ENCODE measurements at places on chromosomes 6 and 20.

- DNase-seq, result no peak
Measured at GRCh38 chr6:56335726-56336125, 88.3 kb upstream of the COL21A1 start.

- DNase-seq, result no peak
Measured at GRCh38 chr6:30890646-30891449, 6.5 kb downstream of the DDR1 start.

DNA sequence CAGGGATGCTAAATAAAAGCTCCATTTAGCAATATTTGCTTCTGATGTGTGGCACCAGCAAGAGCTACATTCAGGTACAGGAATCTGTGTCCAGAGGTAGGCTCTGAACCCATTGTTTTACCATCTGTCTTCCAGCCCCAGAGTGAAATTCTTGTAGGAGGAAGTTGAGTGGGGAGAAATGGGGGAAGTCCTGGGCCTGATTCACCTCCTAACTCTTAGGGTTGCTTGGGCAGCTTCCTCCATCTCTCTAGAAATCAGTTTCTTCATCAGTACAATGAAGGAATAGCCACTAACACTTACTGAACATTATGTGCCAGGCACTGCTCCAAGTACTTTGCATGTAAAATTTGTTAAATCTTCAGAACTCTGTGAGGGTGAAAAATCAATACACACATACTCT, 35.1 kb upstream of the TSPYL1 start:
- no peak for DNase-seq

GRCh38 chr6:33944686-33945411, 141.0 kb upstream of the MLN start:
- no peak for DNase-seq

DNA sequence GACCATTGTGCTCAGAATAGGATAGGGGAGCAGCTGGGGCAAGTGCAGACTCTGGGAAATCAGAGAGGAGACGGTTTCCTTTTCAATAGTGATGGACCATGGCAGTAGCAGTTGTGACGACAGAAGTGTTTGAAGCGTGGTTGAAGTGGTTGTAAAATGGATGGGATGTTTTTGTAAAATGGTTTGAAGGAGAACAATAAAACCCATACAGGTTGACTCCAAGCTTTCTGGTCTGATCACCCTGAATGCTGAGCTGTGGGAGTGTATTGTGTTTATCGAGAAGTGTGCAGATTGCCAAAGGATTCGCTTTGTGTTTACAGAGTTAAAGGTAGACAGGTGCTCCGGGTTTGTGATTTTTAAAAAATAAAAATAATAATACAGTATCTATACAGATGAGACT, 255.2 kb upstream of the SULF2 start:
- no peak for DNase-seq

DNA sequence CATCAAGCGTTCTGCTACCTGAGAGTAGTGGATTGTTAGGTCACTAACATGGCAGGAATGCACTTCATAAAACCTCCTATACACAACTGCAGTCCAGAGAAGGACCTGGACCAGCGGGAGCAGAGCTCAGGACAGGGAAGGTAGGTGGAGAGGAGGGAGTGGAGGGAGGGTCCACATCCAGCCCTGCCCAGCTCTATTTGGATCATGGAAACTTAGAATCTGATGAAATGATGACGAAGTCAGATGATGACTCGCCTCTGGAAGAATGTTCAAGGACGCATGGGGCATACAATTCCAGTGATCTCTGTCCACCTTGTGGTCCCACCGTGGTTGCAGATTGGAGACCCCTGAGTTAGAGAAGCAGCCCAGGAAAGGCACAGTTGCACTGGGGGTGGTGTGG, 68.8 kb downstream of the CLIC5 start:
- no peak for DNase-seq

DNA sequence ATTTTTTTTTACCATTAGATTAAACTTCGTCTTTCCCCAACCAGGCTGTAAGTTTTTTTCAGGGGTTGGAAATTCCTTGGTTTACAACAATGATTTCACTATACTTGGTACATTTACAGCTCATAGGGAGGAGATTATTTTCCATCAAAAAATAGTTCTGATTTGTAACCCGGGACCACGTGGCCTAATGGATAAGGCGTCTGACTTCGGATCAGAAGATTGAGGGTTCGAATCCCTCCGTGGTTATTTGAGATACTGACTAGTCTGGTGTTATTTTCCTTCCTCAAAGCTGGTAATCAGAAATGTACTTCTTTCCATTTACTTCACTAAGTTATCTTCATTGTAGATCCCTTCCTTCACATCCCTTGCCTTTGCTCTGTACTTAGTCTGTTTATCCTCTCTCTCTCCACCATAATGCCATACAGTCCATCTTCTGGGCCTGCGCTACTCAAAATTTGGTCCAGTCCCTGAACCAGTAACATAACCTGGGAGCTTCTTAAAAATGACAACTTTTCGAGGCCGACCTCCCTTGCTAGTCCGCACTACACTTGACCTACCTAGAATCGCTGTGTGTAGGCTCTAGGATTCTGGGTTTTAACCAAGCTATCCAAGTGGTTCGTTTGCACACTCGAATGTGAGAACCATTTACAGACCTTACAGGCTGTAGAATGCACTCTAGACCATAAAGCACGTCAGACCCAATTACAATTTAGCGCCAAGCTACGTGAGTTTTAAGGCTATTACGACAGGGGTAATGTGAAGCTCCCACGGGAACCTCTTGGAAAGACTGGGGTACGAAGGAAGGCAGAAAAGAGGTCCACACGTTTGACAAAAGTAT, 42.1 kb upstream of the BTN3A2 start:
- DNase-seq, result peak; percentile 21

GRCh38 chr6:135451617-135452190, 45.8 kb downstream of the AHI1 start:
- DNase-seq, result no peak

GRCh38 chr20:59434960-59435359, 134.5 kb downstream of the EDN3 start:
- no peak for DNase-seq

- DNase-seq, result no peak
Measured at GRCh38 chr20:11935212-11936154, 17.8 kb downstream of the BTBD3 start.

- DNase-seq, result no peak
Measured at GRCh38 chr20:17504066-17504897, 26.9 kb downstream of the BFSP1 start.

- DNase-seq, result no peak
Measured at GRCh38 chr6:53192682-53193188, 44.1 kb upstream of the GCM1 start.

DNA sequence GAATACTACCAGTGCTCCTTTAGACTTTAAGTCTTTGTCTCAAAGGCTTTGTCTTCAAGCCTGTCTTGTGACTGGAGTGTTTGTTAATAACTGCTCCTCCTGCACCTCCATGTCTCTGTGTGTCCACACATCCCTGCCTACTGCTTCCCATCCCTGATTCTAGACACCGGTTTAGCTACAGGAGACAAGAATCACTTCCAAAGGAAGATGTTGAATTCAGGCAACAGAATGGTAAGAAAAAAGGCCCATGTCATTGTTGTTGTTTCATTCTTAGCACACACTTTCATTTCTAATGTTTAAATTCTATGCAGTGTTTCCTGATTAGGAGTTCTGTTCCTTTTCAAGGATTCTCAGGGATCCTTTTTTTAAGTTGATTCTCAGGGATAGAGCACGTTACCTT, 293.6 kb upstream of the STXBP5 start:
- no peak for DNase-seq

GRCh38 chr6:144266091-144266649, 19.0 kb upstream of the UTRN start:
- no peak for DNase-seq

GRCh38 chr6:85602100-85602499, 8.4 kb upstream of the SNX14 start:
- DNase-seq, result no peak

- DNase-seq, result no peak
Measured at GRCh38 chr20:4193069-4193452, 177.7 kb upstream of the RNF24 start.

DNA sequence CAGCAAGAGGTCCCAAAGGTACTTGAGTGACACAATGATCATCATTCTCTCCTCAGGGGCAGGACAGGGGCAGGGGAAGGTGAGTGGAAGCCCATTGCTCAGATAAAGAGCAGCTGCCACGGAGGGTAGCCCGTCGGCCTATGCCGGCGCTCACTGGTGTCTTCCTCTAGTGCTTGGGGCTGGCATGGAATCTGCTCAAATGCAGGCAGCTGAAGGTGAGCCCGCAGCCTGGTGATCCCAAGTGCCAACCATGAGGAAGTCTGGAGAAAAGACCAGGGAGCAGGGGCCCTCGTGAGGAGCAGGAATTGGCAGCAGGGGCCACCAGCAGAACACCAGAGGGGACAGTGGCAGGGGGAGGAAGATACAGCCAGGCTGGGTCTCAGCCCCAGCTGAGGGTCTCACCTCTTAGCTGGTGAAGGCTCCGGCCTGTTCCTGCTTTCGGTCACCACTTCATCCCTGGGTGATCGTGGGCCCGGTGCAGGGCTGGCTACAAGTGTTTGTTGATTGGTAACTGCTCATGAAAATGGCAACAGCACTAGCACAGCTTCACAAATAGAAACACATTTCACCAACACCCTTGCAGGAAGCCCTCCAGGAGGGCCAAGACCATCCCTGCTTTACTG, 24.7 kb downstream of the RBCK1 start:
- DNase-seq, result no peak

- no peak for DNase-seq
Measured at GRCh38 chr6:110547266-110547964, 71.0 kb upstream of the SLC22A16 start.

GRCh38 chr6:82080767-82081166, 166.8 kb downstream of the IBTK start:
- no peak for DNase-seq

DNA sequence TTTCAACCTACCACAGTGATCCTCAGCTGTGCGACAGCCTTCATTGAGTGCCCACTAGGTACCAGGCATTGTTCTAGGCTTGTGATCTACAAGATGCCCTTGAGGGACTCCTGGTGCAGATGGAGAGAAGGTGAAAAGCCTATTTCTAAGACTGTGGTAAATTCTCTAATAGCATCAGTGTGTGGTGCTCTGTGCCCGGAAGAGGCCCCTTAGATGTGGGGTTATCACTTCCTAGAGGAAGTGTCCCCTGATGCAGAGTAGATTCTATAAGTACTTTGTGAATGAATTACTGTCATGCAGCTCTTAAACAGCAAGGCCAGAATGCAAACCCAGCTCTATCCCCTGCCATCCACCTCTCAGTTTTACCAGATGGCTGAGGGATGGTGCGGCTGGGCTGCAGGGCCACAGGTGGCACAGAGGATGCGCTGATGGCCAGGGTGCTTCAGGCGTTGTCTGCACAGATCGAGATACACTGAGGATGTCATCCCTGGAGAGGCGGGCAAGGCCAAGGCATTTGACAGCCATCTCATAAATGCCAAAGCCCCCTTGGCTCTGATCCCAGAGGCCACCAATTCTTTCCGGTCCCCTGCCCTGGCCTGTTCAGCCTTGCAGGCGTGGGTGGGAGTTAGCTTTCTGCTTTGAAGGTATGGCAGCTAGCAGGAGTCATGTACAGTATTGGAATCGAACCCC, 96.7 kb downstream of the TOX2 start:
- no peak for DNase-seq

DNA sequence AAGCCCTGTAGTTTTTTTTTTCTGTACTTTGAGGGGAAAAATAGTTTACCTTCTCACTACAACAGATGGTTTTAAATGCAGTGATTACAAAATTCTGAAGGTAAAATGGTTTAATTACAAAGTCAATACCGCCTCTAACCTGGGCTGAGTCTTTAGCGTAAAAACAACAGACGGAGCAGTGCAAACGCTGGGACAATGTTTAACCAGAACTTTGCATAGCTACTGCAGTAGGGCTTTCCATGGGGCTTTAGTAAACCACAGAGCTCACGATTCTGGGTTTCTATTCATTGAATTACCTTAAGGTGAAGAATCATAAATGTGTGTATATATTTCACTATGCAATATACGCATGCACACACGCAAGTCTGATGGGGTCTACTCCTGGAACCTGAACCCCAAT, 77.9 kb downstream of the RFX6 start:
- no peak for DNase-seq

- DNase-seq, result no peak
Measured at GRCh38 chr20:45354423-45355208, 6.4 kb upstream of the SDC4 start.

GRCh38 chr6:127956956-127957355, 56.1 kb upstream of the THEMIS start:
- no peak for DNase-seq

DNA sequence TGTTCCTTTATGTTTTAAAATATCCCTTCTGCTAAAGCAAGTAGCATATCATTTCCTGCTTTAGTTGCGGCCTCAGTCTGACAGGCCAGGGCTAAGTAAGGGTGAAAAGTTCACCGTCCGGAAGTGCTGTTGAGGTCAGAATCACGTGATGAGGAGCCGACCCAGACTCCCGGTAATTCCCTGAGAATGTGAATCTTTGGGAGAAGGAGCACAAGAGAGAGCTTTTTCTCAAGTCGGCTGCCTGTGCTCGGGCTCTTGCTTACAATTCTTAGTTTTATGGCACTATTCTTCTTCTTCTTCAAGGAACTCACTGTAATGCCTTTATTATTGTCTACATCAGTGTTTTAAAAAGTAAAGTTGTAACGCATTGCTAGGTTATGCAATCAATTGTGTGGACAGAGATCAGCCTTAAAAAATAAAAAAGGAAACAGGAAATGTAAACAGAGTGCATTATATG, 309.3 kb downstream of the PRL start:
- no peak for DNase-seq

GRCh38 chr6:36098920-36099647, 31.2 kb upstream of the MAPK13 start:
- DNase-seq, result no peak

DNA sequence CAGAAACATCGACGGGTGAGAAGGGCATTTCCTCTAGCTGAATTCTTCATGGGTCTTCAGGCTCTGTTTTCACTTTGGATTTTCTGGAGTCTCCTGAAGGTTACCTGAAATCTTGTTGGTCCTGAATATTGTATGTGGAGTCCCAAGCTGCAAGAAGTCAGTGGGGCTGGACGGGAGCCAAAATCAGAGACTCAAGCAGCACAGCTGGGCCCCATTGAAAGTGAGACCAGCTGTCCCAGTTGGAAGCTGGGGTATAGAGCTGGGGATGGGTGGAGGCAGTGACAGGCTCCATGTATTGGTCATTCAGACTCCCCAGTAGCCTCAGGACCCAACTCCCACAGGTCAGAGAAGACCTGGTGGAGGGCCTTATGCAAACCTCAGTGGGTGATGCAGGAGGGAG, 111.3 kb upstream of the MLN start:
- DNase-seq, result no peak

DNA sequence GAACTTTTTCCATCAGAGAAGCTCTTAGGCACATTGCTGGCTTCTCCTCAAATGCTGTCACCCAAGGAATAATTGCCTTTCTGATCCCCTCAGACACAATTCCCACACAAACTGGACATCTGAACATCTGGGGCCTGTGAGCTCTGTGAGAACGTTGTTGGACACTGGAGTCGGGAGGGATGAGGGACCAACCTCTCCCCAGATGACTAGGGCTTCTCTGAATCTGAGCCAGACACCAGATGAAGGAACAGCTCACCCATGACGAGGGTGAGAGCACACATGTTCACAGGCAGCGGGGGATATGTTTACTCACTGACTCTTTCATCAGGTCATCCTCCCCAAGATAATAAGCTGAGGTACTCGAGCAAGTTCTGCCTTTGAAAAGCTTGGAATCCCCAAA, 283.9 kb upstream of the SUPT3H start:
- DNase-seq, result no peak

Data from germinal center (tissue), 1 donor.